Brain microvascular endothelial cell (primary cell): ENCODE measurements at places on chromosomes 2 and 18.

GRCh38 chr2:24926602-24927252, 6.7 kb upstream of the ADCY3 start:
- DNase-seq = no peak

DNA sequence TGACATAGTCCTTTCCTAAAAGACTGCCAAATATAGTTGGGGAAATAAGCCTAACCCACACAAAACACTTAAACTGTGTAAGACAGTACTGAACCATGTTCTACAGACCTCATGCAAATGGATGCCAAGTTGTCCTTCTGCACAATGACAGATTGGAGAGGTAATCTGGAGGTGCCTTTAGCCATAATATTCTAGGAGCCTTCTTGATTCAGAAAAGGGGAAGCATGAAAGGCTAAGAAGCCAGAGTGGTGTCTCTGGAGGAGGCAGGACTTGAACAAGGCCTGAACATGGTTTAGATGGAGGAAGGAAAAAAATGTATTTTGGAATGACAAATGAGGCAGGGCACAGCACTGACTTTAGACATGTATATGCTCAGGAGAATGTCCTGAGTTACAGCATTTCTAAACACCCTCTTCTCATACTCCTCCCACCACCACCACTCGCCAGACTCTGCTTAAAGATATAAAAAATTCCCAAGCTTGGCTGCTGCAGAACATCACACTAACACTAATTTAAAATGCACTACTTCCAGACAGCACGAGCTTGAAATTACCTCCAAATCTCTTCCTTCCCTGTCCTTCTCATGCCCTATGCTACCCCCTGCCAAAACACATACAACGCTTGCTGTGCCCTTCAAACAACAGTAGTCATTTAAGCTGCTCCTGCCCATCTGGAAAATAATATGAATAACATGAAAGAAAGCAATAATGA, 110.4 kb downstream of the ANKRD44 start:
- no peak for DNase-seq

DNA sequence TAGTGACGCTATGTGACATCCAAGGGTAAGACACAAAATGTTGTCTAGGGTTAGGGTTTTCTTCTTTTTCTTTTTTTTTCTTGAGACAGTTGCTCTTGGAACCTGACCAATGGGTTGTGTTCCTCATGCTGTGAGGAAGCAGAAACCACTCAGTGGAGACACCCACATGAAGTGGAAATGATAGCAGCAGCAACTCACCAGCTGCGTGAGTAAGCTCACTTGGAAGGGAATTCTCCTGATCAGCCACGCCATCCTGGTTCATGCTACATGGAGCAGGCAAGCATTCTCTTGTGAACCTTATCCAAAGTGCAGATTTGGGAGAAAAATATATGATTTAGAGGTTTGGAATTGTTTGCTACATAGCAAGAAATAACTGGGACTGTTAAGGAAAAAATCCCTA, 863.7 kb downstream of the EPHA4 start:
- peak; percentile 75 for DNase-seq

DNA sequence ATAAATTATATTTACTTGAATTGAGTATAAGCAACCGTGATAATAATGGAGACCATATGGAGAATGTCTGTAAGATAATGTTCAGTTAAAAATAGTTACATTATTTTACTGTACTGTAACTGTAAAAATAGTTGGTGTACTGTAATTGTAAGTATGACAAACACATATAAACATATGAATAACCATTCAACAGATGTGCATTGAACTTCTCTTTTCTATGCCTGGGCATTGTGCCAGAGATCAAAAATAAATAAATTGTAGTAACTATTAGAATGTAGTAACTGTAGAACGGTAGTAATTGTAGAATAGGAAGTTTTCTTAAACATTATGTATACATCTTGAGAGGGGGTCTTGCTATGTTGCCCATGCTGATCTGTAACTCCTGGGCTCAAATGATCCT, 287.4 kb upstream of the EPAS1 start:
- no peak for DNase-seq

- no peak for DNase-seq
These were observed 125.6 kb downstream of the TMEM18 start for GRCh38 chr2:551621-552020.

DNA sequence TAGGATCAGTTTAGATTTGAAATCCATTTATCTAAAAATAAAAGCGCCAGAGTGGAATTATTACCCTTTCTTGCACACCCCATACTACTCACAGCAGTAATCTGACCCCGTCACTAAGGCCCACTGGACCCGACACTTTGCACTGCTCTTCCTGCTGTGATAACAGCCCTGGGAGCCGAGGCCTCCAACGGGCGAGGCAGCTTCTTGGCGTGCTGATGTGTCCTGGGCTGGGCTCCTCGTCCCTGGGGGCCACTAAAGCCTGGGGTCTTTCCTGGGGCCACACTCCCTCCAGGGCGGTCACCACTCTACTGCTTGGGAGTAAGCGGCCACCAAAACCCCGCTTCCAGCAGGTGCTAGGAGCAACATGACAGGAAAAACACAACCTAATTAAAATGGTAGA, 61.7 kb downstream of the ZAP70 start:
- no peak for DNase-seq

DNA sequence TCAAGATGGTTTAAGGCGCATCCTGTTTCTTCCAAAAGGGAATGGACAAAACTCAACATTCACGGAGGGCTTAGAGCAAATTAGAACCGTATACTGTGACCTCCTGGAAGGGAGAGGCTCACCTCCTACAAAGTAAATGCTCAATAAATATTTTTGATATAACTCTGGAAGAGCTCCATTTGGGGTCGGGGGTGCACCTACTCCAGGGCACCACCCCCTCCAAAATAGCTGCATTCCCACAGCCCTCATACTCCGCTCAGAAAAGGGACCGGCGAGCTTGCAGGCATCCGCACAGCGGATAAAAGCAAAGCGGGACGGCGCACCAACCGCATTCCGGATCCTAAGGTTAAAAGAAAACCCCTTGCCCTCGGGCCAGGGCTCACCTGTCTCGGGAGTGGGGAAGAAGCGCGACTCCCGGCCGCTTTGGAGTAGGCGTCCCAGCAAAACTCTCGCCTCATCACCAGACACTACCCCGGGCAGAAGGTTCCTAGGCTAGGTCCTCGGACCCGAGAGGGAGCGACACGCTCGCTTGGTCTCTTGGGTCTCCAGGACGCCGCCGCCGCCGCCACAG, 378 bp downstream of the WDPCP start:
- no peak for DNase-seq

GRCh38 chr18:36374262-36374661, 76.7 kb downstream of the FHOD3 start:
- no peak for DNase-seq

DNA sequence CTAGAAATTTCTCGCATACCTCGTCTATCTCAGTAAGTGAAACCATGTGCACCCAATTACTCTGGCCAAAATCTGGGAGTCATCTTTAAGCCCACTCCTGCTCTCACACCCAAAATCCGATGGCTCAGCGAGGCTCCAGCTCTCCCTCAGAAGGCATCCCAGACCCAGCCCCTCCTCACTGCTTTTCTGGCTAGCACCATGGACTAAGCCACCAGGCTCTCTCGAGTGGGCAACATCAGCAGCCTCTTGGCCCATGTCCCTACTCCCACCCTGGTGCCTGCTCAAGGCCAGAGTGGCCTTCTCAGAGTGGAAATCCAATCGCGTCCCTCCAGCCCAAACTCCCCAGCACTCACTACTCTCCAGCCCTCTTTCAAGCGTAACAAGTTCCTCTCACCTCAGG, 27.2 kb downstream of the TNS1 start:
- DNase-seq = no peak

DNA sequence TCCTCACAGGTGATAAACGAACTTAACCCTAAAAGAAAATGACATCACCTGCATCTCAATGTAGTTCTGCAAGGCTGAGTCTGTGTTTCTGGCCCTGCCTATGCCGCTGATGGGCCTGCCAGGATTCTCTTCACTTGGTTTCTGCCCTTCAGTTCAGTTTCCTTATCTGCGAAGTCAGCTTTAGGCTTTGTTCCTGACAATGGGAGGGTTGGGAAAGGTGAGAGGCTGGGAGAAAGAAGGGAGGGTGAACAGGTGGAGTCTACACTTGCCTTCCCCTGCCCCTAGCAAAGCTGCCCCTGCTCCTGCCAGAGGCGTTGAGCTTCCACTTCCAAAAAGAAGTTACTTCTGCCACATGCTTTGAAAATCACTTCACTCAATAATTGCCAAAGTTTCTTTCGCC, 124.0 kb upstream of the APCDD1 start:
- DNase-seq = no peak

GRCh38 chr2:236440110-236440881, 129.3 kb upstream of the ACKR3 start:
- no peak for DNase-seq
